ENCODE measurements at places on chromosomes 5 and 9. TPM values are rescaled to one million over a fixed set of nuclear protein-coding genes. Genes with fewer than 3 reads are reported as not detected.

Gene FAT2
- 0.14 TPM for total RNA-seq

Gene ZBTB43
- 21.5 TPM for total RNA-seq

DNA sequence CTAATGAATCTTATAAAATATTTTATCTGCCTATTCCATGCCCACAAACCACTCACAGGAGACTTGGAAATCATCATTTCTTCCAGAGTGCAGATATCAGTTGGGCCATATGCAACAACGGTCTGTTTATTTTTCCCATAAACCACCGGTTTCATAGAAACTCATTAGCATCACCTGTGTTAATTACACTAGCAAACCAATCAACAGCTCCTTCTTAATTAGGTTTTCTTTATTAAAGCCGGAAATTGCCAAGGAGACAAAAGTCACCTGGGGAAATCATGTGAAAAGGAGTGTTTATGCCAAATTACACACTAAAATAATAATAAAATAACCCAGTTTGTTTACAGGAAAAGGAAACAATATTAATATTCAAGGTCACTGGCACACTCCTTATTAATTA, 129.6 kb downstream of the EBF1 start:
- DNase-seq = no peak

GRCh38 chr5:150567031-150567717, 59.2 kb downstream of the NDST1 start:
- DNase-seq = peak; percentile 92

All from astrocyte (in vitro differentiated cells and primary cell).